ENCODE measurements at places on chromosomes 5 and 9.

DNA sequence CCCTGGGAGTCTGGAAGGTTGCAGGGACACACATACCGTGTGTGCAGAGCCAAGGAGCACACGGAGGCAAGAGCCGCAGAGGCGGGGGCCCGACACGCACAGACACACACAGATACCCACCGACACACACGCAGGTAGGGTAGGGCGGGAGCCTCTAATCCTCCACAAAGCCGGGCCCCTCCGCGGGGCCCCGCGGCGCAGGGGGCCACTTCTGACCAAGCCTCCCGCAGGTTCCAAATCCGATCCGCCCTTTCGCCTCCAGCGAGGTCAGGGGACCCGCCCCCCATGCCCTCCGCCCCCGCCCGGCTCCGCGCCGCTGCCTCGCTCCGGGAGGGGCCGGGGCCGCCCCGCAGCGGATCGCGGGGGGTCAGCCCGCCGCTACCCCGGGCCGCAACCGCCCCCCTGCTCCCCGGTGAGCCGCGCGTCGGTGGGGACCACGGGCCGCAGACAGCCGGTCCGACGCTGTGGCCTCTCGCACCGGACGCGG lies 1.4 kb upstream of the LMX1B start:
- no peak for DNase-seq

DNA sequence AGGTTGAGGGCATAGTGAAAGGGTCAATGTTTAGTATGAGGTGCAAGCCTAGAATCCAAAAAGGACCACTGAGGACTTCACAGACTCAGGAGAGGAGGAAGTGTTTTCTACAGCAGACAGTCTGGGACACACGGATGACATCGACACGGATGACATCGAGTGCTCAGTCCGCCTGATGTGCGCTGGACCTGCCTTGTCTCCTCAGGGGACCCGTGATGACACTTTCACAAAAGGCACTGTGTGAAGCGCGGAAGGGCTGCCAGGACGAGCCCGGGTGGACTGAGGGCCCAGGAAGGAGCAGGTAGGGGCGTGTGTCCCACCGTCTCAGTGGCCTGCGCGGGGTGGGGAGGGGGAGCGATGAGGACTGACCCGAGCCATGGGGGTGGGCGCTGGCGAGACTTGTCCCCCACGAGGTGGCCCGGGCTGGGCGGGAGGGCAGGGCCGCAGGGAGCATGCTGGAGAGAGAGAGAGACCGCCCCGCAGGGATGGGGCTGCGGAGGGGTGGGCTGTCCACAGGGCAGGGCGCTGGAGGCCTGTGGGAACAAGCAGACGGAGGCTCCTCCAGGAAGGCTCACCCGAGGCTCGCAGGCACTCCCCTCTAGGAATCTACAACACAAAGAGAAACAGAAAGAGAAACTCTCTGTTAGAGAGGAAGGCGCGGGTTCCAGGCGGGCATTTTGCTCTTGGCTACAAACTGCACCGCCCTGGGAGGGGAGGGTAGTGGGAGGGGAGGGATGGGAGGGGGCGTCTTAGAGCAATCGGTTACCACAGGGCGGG lies 54.9 kb downstream of the USP20 start:
- DNase-seq, result no peak

- DNase-seq, result peak; percentile 86
These were observed at the start of gene DNAJC21 for GRCh38 chr5:34929134-34929719. Gene DNAJC21 (plus strand): TSS chr5:34929559. CDS start chr5:34929820, 261 bp downstream.

DNA sequence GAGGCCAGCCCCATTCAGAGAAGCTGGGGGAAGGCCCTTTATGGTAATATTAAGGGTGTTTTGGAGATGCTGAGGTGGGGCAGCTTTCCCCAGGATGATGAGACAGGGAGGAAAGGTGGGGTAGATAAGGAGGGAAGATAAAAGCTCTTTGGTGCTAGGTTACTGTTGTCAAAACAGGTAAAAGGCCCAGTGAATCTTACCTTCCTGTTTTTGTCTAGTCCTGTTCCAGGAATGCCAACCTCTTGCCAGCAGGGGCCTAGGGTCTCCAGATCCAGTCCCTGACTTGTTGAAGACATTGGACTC lies 797 bp upstream of the CCL27 start:
- DNase-seq, result no peak

DNA sequence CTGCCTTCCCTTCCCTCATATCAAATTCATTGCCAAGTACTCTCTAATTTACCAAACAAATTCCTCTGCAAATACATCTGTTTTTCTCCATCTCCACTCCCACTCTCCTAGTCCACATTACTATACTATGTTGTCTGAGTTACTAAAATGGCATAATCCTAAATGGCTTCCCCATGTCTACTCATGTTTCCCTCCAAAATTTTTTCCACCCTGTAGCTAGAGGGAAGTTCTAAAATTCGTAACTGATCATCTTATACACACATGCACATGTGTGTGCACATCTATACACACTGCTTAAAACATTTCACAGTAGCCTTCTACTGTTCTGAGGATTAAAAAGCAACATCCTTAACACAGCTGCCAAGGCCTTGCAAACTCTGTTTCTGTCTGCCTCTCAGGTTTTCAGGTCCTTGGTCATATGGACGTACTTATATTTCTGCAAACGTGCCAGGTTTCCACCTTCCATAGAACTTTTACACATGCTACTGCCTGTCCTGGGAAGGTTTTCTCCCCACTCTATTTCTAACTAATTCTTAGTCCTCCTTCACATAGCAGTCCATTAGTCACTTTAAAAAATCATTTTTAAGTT lies 140.6 kb downstream of the LURAP1L start:
- no peak for DNase-seq

- no peak for DNase-seq
These were observed 97.8 kb upstream of the RUFY1 start for GRCh38 chr5:179452356-179453230.

GRCh38 chr9:20729523-20729922 lies 45.5 kb downstream of the FOCAD start:
- no peak for DNase-seq

GRCh38 chr5:158801268-158801667 lies 298.4 kb downstream of the EBF1 start:
- no peak for DNase-seq

DNA sequence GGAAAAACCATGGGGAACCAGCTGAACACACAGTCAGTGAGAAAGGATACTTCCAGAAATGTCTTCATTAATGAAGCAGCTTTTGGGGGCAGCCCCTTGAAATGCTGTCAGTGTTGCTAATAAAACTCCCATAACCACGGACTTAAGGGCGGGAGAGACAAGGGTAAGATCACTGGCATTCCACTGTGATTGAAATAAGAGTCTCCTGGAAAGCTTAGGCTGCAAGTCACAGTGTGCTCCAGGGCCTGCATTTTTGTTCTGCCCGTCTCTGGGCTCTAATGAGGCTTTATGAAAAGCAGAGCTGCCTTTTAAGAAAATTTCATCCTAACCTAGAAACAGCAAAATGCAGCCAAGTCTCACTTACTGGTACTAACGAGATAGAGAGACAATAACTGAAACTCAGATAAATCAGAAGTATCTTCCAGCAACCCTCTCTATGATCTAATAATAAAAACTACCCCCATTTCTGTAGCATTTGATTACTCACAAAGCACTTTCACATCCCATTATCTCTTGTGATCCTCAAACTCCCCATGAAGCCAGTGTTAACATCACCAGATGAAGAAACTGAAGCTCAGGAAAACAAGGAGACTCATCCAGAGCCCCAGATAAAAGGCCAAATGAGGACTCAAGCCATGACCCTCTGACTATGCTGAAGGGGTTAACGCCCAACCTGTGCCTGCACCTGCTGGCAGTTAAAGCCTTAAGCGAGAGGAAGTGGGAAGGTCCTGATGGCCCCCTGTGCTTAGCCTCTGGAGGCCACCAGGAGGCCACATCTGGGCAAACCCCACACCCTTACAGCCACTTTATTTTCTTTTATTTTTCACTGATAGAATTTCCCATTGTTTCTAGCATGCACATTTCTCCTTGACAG lies 37.5 kb downstream of the SPOCK1 start:
- no peak for DNase-seq

Data from stimulated activated CD8-positive, alpha-beta memory T cell treated with anti-CD3 and anti-CD28 coated beads, Interleukin-4, amount 100 ng/mL, for 1 hour (primary cell).